Colonic mucosa (tissue), 4 donors: ENCODE measurements at places on chromosomes 7 and 10.
A peak's percentile ranks its signal among the peaks of the same experiment; 100 is the strongest.

GRCh38 chr7:20240080-20240926, 23.1 kb upstream of the MACC1 start:
- no peak for DNase-seq

GRCh38 chr7:18474944-18475343, 20.6 kb upstream of the HDAC9 start:
- no peak for DNase-seq

DNA sequence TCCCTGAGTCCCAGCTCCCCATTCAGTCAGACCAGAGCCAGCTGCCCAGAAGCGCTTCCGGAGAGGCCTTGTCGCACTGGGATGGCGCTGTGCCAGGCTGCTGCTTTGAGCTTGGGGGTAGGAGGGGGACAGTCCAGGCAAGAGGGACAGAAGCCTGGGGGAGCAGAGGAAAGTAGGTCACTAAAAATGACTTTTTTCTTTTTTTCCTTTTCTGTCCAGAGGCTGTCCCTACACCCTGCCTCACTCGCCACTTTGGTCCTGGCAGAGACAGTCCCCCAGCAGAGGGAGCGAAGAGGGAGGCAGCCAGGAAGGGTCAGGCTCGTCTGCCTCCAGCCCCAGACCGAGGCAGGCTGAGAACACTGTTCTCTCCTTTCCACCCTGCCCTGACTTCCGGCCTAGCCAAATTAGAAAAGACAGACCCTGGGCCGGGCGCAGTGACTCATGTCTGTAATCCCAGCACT, 15.8 kb upstream of the TRIM8 start:
- DNase-seq: no peak

DNA sequence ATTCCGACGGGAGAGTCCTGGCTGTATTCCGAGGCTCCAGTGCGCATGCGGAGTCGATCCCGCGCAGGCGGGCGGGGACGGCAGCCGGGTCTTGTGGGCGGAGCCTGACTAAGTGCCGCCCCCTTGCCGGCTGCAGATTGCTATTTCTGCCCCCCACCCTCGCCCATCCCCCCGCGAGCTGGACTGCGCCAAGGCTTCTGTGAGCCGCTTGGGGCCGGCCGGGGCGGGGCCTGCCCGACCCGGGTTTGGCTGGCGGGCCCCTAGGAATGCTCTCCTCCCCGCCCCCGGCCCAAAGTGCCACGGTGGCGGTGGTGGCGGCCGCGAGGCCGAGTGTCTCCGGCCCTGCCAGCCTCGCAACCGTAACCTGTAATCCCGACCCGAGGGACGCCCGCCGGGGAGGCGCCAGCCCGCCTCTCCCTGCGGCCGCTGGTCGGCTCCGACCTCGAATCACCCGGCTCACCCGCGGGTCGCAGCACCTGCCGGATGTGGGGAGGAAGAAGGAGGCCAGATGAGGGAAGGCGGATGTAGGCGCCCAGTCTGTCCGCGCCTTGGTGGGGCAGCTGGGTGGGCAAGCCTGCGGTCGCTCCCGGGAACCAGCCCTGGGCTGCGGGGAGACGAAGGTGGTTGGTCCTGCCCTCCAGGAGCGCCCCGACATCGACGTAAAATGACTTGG, 702 bp upstream of the KAZALD1 start:
- DNase-seq: peak; percentile 99

DNA sequence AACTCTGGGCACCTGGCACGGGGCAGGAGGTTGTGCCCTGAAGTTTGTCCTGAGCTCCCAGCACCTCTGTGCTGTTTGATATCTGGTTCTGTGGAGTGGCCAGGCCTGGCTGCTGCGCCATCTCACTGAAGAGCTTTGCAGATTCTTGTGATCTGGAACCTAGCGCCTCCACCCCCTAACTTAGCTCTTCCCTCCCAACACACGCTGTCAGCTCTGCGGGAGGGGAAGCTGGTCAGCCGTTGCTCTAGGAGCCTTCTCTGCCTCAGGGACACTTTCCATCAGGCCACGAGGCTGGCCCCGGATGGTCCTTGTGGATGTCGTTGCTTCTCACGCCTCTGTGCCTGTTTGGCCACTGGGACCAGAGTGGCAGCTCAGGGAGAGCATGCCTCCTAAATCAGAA, 213.2 kb downstream of the CCDC3 start:
- no peak for DNase-seq

GRCh38 chr7:121373177-121373576, 22.9 kb downstream of the FAM3C start:
- no peak for DNase-seq

DNA sequence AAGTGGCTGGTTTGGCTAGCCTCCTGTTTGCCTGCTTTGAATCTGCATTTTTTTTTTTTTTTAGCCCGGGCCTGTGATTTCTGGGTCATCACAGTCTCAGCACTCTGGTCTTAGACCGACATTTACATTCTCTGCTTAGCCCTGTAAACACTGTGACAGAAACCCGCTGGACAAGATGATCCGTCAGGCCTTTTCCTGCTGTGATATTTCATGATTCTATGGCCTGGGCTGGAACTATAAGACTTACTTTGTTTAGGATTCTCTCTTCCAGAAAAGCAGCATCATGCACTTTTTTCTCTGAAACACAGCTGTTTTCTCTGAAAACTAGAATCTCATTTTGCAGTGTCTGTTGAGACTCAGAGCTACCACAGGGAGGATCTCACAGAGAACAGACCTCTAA, 705.5 kb downstream of the GRID1 start:
- DNase-seq: no peak

DNA sequence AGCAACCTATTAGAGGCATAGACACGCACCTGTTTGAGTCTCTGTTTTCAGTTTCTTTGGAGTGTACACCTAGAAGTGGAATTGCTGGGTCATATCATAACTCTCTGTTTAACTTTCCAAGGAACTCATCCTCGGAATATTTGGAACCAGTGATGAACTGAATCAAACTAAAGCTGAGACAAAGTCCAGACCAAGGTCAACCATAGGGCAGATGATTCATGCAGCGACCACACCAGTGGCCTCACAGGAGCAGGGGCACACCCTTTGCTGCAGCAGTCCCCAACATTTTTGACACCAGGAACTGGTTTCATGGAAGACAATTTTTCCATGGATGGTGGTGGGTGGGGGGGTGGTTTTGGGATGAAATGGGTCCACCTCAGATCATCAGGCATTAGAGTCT, 4.9 kb upstream of the OPTN start:
- DNase-seq: no peak

GRCh38 chr7:128915271-128915819, 4.8 kb upstream of the KCP start:
- no peak for DNase-seq

- DNase-seq: no peak
These were observed 98.2 kb downstream of the CCNY start for GRCh38 chr10:35434533-35434932.
